Hematopoietic multipotent progenitor cell treated with erythropoietin and hydrocortisone succinate and interleukin-3 and kit ligand, for 6 days (in vitro differentiated cells): ENCODE measurements at places on chromosomes 4 and X.

DNA sequence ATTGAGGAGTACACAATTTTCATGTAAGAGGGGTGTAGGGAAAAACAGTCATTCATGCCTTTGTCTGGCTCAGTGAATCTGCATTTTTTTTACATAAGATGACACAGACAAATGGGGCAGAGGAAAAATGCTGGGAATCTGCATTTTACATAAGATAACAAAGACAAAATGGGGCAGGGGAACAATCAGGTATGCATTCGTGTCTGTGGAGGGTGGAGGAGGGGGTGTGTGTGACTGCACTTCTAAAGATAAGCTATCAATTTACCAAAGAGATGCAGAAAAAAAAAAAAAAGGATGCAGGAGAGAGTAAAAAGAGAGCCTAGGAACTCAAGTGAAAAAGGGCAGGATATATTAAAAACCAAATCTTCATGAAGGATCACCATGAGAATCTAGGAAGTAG is 637.4 kb downstream of the ZNF674 start:
- DNase-seq: peak; percentile 53

DNA sequence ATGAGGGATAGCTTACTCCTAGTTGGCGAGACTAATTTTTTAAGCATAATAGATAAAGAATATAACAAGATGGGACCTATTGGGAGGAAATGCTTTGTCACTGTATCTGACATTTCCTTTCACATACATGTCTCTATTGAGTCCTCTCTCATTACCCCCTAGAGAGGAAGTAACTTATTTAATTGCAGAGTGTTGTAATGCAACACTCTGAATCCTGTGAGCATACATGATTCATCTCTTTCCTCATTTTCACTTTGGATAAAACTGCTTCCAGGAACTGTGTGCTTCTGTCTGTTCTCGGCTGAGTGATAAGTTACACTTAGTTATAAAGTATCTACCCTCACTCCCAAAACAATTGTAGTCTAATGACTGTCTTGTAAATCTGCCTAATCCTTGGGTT is 266.1 kb upstream of the ANXA10 start:
- DNase-seq: no peak

GRCh38 chrX:41029332-41029731 is 55.9 kb upstream of the USP9X start:
- no peak for DNase-seq

- no peak for DNase-seq
Measured at GRCh38 chr4:123031664-123032063, 109.3 kb upstream of the NUDT6 start.

GRCh38 chrX:41105005-41105404 is 19.8 kb downstream of the USP9X start:
- no peak for DNase-seq

- no peak for DNase-seq
Measured at GRCh38 chrX:10341309-10341708, 184.5 kb downstream of the CLCN4 start.

- peak; percentile 24 for DNase-seq
Measured at GRCh38 chr4:99043346-99043745, 45.2 kb downstream of the ADH5 start.

DNA sequence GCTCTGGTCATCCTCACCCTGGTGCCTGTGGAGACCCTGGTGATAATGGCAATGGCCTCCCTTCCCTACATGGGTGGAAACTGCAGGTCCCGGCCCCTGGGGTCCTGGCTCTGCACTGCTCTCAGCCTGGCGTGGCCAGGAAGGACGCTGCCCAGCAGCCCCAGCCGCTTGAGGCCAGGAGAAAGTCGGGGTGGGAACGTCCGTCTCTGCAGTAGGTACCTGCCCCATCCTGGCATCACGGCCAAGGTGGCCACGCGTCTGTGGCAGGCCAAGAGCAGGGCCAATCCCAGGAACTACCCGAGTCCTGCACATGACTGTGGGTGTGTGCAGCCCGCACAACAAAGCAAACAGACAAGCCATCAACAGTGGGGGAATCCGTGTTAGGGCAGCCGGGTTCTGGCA is 33.8 kb downstream of the FGFRL1 start:
- DNase-seq: no peak

GRCh38 chrX:121000589-121000988 is 15.0 kb upstream of the CT47A1 start:
- peak; percentile 3 for DNase-seq

DNA sequence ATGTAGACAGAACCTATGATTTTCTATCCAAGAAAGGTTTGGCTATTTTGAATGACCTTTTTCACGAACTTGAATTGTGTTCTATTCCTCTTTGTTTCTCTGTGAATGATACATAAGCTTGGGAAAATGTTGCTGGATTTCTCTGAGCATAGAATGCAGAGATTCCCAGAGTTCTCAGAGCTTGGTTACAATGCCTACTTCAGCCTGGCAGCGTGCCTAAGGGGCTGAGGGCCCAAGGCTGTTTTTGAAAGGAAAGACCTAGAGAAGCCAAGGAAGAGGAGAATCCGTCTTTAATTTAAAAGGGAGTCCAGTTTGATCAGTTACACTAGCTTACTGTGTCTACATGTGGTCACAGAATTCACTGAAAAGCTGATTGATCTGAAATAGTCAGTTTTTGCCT is 55.3 kb upstream of the CXorf51B start:
- DNase-seq: no peak

GRCh38 chrX:37995428-37995827 is 10.9 kb upstream of the SYTL5 start:
- no peak for DNase-seq
